ENCODE measurements at places on chromosomes 5 and 9.

DNA sequence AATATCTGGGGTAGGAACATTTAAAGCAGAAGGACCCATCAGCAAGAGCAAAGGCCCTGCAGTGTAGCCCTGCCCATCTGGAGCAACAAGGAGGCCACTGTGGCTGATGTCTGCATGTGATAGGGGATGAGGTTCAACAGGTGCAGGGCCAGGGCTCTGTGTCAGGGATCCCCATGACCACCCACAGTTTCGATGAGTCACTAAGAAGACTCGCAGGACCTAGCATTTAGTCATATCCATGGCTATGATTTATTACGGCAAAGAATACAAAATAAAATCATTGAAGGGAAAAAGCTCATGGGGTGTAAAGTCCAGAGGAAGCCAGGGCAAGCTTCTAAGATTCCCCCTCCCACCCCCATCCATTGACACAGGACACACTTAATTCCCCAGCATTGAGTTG, 188.6 kb downstream of the ADGRV1 start:
- no peak for DNase-seq

DNA sequence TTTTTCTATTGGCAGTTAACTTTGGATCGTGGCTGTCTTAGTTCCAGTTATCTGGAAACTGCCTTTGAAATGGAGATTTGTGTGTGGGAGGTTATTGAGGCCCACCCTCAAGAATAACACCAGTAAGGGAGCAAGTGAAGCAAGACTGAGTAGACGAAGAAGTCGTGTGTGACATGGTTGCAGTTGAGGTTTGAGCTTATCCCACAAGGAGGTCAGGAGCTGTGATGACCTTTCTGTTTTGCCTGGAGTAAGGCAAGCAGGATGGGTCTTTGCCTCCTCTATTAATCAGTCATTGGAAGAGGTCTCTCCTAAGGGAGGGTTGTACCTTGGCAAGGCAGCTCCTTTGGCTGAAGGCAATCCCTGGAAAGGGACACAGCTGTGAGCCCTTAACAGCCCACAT, 49.6 kb upstream of the CTXN3 start:
- DNase-seq = no peak

- DNase-seq = peak; percentile 76
Observed at GRCh38 chr5:159987031-159987674, 21.8 kb upstream of the TTC1 start.

- DNase-seq = no peak
Observed at GRCh38 chr5:66413931-66414330, 182.3 kb upstream of the MAST4 start.

- DNase-seq = no peak
Observed at GRCh38 chr9:93663877-93664548, 87.6 kb downstream of the PHF2 start.

DNA sequence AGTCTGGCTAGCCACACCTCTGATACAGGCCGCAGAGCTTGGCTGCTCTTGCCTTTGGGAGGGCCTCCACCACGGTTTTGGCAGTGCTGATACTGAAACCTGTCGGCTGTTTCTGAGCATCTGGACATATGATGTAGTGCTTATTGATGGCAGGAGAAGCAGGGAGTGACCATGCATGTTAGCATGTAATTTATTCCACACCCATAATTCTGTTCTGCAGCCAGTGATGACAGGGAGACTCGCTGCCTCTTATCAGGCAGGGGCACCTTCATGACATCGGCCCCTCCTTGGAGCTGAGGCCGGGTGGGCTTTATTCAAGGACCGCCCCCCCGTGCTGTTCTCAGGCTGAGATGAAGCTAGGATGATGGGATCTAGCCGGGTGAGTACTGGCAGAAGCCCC, 49.0 kb downstream of the OLFM1 start:
- DNase-seq = no peak

DNA sequence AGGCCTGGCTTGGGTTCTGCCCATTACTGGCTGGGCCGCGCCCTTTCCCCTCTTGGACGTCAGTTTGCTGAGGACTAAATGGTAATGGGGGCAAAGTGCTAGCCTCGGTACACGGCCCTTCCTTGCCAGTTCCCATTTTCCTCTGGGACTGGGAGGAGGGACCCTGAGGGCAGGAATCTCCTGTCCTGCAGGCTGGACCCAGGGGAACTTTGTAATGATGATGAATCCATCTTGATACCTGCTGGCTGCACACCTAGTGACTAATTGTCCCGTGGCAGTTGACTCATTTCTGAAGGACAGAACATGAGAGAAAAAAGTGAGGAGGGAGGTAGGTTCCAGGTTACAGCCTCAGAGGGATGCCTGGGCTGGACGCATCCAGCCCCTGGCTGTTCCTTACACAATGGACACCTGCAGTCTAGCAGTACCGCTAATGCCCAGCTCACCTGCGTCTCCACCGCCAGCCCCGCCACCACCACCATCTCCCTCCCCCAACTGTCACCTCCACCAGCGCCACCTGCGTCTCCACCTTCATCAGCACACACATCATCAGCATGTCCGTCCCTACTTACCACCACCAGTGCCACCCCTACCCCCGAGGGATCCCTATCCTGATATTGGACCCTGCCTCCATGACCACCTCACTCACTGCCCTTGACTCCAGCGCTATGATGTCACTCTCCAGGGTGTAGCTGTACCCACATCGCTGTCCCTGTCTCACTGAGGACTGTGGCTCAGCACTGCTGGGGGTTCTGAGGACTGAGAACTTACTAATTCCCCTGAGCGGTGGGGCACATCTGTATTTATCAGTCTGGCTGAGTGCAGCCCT, 4.3 kb downstream of the CDHR2 start:
- no peak for DNase-seq

- no peak for DNase-seq
Observed at GRCh38 chr9:5440426-5440825, 2.7 kb upstream of the PLGRKT start.

DNA sequence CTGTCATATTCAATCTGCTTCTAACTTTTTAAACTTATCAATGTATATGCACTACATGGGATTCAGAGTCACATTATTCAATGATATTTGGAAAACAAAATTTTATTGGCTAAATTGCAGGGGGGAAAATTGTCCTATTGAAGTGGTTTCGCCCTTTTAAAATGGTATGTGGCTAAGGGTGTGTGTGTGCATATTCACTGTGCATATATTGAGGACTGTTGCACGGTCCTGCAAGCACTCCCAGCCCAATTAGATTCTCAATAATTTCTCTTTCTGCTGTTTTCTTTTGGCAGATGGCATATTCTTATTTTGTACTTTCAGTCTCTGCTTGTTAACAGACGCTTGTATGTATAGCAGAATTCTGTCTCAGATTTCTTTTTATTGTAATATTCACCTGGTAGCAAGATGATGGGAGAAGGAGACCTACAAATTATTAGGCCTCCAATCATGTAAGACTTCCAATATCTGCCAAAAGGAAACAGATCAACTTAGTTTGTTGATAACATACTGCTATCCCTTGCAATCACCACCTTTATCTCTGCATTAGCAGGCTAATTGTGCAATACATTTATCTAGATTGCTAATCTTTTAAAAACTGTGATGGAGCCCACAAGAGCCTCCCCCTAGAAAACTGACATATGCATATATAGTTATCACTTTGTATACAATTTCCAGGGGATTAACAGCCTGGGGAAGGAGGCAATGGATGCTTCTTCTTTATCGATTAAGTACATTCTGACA, 411.5 kb downstream of the PLK2 start:
- DNase-seq = no peak

DNA sequence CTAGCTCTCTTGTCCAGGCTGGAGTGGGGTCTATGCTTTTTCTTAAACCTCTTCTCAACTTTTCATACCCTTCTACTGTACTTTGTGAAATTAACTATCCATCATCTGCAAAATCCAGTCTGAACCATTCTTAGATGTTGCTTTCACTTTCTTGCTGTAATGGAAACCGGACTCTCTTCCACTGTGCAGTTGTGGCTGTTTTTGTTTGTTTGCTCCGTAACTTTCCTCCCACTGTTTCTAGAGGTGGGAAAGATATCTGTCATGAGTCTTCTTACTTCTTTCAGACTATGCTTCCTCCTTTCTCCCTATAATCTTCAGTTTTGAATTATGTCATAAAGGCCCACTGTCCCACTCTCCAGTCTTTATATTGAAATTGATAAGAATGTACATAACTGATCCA, 6.5 kb downstream of the TNPO1 start:
- DNase-seq = no peak

DNA sequence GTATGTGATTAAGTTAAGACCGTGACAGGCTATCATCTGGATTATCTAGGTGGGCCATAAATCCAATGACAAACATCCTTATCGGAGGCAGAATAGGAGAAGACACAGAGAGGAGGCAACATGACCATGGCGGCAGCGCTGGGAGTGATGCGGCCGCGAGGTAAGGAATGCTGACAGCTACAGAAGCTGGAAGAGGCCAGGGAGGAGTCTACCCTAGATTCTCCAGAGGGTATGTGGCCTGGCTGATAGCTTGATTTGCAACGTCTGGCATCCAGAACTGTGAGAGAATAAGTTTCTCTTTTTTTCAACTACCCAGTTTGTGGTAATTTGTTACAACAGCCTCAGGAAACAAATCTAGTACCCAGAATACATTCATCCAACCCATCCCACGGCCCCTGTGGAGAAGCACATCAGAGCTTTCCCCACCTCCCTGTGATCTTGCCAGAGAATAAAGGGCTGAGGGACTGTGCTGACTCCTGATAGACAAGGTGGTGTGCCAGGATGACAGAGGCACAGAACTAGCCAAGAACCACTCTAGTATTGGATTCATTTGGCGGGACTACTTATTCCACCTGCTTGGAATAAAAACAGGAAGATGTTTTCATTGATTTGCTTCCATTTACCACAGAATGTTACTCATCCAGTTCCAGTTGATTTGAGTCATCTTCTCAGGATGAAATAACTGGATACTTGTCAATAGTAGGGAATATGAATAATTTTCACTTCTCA, 187.4 kb downstream of the MAN2A1 start:
- DNase-seq = no peak

GRCh38 chr9:15724016-15724415, 171.2 kb downstream of the CCDC171 start:
- no peak for DNase-seq

DNA sequence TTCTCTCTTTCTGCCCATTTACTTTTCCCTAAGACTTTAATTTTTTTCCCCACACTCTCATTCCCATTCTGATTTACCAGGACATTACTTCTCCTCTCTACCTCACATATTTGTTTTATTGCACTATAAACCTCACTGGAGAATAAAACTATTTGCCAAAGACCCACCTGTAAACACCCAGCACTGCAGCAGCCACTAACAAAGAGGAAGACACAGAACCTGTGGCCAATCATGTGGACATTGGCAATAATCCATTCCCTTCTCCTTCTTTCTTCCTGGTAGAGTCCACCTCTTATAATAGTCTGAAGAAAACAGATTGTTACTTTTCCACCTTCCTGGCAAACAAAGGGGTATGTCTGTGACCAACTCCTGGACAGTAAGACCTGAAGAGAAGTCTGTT, 8.3 kb upstream of the THBS4 start:
- no peak for DNase-seq

GRCh38 chr5:66987126-66987525, 209.5 kb downstream of the CD180 start:
- DNase-seq = no peak
